ENCODE measurements at places on chromosomes 2 and 18.

DNA sequence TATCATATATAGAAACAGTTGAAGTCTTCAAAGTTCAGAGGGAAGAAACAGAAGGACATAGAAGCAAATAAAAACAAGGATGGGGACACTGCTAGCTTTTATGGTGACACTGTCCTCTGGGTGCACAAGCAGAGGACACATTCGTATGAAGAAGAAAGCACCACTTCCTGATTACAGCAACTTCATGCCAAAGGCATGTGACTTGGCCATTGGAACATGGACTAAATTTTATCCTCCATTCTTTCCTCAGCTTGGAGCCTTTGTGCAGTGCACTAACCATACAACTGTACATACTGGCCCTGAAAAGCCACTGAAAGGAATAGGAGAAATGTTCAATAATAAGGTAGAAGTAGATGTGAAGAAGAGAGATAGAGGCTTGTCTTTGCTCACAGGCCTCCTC is 223.3 kb downstream of the MTX2 start:
- DNase-seq: no peak

DNA sequence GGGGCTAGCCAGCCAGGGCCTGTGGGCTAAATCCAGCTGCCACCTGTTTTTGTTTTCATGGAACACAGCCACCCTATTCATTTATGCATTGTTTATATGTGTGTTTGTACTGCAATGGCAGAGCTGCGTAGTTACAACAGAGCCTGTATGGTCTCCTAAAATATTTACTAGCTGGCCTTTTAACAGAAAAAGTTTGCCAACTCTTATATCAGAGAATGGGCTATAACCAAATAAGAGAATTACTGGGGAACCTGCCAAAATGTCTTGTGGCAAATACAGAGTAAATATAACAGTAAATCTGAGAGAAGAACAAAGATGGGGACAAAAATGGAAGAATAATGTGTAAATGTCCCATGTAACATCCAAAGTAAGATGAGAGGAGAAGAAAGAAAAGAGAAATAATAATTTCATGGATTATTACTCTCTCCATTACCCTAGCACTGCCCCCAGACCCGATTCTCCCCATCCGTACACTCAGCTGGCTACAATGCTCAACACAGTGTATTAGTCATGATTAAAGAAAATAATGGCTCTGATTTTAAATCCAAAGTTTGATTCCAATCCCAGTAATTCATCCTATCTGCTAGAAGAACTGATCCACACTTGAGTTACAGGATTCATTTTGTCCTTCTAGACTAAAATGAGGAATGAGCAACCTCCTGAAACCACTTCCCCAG is 249.3 kb downstream of the LRATD1 start:
- DNase-seq: no peak

- DNase-seq: no peak
Measured at GRCh38 chr2:64987956-64988419, 1.2 kb upstream of the SLC1A4 start.

- DNase-seq: no peak
Measured at GRCh38 chr18:22378672-22379282, 38.9 kb downstream of the CTAGE1 start.

- peak; percentile 64 for DNase-seq
Measured at GRCh38 chr2:24435391-24436316, 55.4 kb upstream of the NCOA1 start.
